CD4-positive, alpha-beta T cell treated with Interleukin-4 for 1 hour (primary cell): ENCODE measurements at places on chromosomes 1 and 21.

DNA sequence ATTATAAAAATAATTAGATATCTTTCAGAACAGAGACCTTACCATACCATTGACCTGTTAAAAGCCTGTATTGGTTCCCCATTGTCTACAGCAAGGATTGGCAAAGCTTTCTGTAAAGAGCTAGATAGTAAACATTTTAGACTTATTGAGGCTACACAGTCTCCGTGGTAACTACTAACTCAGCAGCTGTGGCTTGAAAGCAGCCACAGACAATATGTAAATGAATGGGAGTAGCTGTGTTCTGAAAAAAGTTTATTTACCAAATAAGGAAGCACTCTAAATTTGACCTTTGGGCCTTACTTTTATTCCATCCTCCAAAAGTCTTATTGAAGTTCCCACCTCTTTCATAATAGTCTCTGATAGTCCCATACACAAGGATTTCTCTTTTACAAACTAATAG lies 39.7 kb downstream of the NUP210L start:
- peak; percentile 23 for DNase-seq

- no peak for DNase-seq
Observed at GRCh38 chr1:11211925-11212587, 22.9 kb downstream of the ANGPTL7 start.

- DNase-seq, result no peak
Observed at GRCh38 chr1:183100361-183100974, 77.2 kb downstream of the LAMC1 start.

DNA sequence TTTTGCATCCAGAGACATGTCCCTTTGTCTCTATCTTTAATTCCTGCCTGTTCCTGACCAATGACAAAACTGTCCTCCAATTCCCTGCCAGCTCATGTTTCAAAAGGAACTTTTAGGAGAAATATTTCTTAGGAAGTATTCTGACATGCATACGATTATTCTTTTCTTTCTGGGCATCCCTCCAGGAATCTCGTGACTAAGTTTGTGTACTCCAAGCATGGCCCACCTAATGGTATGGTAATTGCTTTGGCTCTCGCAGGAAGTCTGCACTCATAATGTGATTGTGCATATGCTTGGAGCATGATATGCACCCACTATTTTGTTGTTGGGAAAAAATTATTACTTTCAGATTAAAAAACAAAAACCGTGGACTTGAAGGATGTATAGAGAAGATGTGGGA lies 256.4 kb downstream of the PRDM2 start:
- DNase-seq, result no peak

DNA sequence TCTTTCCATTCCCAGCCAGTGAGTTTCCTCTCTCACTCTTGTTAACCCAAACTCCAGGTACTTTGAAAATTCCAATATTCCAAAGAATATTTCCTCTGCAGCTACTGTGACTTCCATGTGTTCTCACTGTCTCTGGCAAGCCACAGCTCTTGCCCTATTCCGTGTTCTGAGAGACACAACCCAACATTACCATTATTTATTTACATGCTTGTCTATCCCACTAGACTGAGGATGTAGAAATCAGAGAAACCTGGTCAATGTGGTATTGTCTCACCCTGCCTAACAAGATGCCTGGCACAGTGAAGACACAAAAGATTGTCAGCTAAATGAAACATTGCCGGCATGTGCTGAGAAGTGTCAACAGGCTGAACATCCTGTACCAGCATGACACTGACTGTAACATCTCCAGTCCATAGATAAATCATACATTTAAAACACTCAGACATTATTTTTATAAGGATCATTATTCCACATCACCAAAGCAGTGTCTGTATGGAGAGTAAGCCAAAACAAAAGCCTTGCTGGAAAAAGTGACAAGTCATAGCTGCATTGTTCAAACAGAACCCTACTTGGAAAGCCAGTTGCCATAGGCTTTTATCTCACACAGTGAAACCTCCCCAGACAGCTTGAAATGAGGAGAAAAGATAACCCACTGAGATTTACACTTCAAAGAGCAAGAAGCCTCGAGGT lies 72.3 kb downstream of the SIPA1L2 start:
- no peak for DNase-seq

DNA sequence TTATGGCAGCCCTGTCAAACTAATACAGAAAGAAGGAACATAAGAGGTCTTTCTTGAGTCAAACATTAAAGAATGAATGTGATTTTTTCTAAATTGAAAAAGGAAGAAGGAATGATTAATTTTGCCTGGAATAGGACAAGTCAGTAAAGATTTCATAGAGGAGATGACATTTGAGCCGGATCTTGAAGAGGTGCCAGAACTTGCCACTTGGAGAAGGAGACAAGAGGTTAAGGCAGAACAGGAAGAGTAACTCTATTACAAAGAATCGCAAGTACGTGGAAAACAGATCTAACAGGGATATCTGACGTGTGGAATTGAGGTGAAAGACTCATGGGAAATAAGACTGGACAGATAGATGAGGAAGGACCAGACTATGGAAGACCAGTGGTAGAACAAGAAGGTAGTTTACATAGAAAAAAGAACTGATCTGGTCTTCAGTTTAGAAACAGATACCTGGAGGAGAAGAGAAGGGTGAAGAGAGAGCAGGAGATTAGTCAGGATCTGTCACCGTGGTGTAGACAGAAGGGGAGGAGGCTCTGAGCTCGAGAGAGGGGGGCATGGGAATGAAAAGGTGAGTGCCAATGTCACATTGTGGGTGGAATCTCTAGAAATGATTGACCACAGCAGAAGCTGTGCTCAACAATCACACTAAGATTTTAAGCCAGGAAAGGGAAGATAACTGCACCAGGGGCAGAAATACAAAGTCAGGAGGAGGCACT lies 32.5 kb downstream of the RHOU start:
- no peak for DNase-seq

DNA sequence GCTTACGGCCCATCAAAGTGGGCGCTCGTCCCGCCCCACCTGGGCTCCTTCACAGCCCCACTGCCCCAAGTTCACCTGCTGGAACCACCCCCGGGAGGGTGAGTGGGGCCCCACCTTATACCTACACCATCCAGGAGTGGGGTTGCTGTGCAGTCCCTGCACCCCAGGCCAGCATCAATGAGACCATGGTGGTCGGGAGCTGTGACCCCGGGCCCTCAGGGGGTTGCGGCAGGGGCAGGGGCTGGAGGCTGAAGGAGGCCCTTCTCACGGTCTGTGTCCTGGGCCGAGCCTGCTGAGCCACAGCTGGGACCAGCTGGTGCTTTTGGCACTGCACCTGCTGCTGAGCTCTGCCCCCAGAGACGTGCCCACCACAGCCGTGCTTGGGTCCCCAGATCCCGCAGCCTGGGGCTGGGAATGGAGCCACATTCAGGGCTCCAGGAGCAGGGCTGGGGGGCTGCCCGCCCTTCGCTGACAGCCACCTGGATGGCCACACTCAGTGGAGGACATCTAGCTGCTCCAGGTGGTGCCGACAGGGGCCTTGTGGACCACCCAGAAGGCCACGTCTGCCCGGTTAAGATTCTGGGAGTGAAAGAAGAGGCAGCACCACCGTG lies 17.4 kb downstream of the ACTRT2 start:
- no peak for DNase-seq

- DNase-seq, result no peak
Observed at GRCh38 chr1:180101411-180101810, 53.3 kb upstream of the QSOX1 start.

- no peak for DNase-seq
Observed at GRCh38 chr21:27192281-27192949, 225.5 kb upstream of the ADAMTS5 start.

DNA sequence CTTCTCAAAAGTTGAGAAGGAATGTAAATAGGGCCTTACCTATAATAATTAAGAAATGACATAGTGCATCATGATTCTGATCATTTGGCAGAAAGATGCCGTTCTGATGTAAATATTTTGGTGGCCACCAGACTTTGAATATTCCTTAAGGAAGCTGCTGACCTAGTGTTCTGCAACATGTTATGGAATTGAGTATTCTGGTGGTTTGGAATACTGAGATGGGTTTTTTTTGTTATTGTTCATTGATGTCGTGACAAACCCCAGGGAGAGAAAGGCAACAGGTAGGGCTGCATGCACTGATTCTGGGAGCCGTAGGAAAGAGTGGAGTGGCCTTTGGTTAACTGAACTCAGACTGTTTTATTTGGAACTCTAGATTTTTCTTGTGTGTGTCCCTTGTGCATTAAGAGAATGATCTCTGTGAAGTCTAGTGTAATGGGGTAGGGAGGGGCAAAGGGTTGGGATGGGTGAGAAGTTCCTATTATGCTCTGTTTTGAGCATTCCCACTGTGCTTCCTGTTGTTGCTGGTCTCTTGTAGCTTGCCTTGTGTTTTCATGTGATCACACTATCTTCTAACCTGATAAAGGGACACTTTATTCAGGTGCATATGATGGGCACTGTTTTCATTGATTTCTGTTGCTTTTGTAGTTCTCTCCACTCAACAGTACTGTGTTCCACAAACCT lies 25.0 kb downstream of the ZBTB8B start:
- no peak for DNase-seq

DNA sequence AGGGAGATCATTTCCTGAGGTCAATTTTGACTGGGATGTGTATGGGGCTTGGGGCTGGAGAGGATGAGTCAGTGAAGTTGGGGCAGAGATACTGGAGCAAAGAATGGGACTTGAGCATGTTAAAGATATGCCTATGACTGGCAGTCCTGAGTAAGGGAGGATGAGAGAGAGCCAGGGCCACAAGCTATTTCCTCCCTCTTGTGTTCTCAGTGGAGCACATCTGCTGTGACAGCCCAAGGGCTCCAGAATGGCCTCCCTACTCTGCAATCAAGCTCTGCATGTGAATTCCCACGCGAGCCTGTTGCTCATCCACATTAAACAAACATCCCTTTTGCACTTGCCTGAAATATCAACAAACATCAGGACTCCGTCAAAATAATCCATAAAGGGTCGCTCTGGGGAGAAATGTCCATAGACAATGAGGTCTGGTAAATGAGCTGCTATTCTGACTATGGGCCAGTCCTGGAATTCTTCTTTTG lies 9.2 kb downstream of the ADCY10 start:
- no peak for DNase-seq

- no peak for DNase-seq
Observed at GRCh38 chr1:44632598-44632997, 41.7 kb downstream of the TMEM53 start.

GRCh38 chr1:89279011-89279466 lies 6.4 kb upstream of the GBP5 start:
- DNase-seq, result peak; percentile 18

GRCh38 chr1:246681900-246682895 lies 42.0 kb upstream of the SCCPDH start:
- no peak for DNase-seq

GRCh38 chr1:20183616-20184271 lies 2.2 kb upstream of the UBXN10 start:
- DNase-seq, result no peak

DNA sequence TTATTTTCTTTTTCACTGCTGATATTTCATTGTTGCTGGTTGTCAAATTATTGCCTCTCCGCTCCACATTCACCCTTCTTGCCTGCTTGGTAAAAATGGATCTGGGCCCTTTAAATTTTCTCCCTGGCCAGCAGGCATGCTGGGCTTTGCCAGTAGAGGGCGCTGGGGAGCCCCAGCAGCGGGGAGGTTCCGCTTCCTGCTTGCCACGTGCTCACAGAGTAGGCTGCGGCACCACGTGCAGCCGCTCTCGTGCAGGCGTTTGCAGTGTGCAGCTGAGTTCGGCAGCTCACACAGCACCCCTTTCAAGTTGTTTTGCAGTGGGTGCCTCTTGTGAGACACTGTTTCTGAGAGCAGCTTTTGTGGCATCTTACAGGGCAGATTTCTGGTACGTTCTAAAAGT lies at the start of gene ACTL8:
ACTL8 (plus strand) TSS at position 214 of the 400 bp plus-strand sequence. CDS start 67,676 bp downstream, outside the sequence.
- DNase-seq, result no peak

GRCh38 chr1:97271916-97272788 lies 550.6 kb downstream of the PTBP2 start:
- DNase-seq, result no peak

DNA sequence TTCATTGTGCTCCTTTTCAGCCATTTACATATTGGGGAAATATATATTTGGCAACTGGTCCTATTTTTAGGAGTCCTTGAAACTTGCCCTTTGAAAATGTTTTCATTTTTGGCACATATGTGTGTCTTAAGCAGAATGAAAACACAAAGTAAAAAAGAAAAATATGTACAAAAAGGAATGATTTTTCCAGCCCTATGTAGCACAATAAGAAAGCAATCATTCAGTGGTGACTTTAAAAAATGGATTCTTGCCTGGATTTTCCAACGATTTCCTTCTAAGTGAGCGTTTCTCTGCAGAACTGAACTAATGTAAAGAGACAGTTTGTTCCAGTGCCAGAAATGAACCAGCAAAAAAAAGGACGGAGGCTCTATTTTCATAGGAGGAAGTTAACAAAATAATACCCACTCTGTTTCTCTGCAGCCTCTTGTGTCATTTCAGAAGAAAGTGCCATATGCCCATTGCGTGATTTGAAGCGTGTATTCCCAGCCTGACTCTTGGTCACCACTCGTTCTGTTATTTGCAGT lies 340.1 kb downstream of the SETD4 start:
- DNase-seq, result no peak

- DNase-seq, result peak; percentile 41
Observed at GRCh38 chr21:37642493-37642892, 273.8 kb downstream of the KCNJ6 start.

DNA sequence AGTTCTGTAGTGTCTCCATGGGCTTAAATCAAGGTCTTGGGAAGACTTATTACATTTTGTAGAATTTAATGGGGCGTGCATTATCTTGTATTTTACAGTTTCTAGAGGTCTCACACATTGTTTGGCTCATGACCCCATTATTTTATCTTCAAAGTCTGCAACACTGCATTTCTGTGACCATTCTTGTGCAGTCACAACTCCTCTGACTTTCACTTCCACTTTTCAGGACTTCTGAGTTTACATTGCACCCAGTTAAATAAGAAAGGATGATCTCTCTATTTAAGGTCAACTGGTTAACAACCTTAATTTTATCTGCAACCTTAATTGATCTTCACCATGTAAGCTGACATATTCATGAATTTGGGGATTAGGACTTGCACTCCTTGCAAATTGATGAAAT lies 1186.6 kb downstream of the MRPL39 start:
- no peak for DNase-seq

DNA sequence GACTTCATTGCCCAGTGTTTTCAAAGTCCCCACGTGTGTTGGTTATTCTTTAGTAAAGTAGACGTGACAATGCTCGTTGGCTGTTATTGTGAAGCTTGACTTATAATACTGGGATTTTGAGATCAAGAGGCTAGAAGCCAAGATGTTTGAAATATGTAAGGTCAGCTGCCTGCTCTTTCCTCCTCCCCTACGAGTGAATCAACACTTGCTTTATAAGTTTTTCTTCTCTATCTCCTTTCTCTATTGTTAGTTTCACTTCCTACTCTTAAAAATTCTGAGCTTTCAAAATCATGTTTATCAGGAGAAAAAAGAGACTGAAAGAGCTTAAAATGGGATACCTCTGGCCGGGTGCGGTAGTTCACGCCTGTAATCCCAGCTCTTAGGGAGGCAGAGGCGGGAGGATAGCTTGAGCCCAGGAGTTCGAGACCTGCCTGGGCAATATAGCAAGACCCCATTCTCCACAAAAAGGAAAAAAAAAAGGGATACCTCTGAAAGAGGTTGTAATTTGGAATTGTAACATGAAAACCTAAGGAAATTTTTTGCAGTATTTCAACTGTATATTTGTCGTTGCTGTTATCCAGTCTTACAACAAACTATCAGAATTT lies 72.0 kb downstream of the EPB41 start:
- no peak for DNase-seq

GRCh38 chr1:91673613-91674012 lies 173.0 kb downstream of the CDC7 start:
- DNase-seq, result no peak
